Kidney epithelial cell (primary cell): ENCODE measurements at places on chromosomes 2 and 18. TPM values are rescaled to one million over a fixed set of nuclear protein-coding genes. Genes with fewer than 3 reads are reported as not detected.
A peak's percentile ranks its signal among the peaks of the same experiment; 100 is the strongest.

KCNE4 gene
- 0.07 and 0.25 TPM in 2 replicates for total RNA-seq

DNA sequence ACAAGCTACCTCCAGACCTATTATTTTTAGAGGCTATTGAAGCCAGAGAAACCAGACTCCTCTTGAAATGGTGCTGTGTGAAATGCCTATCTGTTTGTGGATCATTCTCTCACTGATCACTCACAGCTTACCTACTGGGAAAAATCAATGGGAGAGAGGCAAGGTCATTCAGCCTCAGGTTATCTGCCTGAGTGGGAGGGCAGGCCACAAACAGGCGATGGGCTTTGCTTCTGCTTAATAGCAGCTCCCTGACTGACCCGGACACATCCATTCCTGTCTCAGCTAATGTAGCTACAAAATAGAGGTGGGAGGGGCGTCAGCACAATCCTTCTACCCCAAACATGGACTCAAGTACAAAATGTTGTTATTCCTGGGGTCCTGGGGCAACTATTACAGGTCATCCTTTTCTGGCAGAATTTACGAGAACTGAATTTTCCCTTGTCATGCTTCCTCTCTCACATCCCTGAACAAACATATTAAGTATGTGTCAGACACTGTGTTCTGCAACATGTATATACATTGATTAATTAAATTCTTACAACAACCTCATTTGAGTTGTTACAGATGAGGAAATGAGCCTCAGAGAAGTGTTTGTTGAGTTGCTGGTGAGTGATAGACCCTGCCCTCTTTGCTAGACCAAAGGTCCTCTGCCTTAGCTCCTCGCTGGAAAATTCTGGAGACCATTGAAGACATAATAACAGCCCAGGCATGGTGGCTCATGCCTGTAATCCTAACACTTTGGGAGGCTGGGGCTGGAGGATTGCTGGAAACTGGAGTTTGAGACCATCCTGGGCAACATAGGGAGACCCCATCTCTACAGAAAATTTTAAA, 60.5 kb downstream of the CDK15 start:
- no peak for DNase-seq

DQX1 gene
- total RNA-seq = not detected in 2 replicates

DNA sequence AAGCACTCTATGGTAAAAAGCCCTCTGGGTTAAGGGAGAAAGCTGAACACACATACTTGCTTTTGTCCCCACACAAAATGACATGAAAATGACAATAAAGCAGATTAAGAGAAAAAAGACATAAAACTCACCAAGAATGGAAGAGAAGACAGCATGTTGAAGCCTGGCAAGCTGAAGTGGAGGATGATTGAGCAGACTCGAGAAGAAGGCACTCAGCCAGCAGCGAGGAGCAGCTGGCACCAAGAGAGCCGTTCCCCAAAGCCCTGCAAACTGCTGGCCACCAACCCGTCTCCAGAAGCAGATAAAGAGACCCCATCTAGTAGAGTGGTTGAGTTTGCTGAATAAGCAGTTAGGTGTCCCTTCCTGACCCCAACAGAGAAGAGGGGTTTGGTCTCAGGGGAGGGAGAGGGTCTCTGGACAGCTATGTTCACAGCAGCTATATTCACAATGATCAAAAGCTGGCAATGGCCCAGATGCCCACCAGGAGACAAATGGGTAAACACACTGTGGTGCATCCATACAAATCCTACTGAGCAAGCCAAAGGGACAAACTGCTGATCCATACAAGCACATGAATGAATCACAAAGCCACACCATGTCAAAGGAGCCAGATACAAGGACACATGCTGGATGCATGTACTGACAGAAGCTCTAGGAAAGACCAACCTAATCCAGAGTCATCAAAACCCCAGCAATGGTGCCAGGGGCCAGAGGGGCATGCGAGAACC, 36.9 kb downstream of the FAM168B start:
- no peak for DNase-seq

RUFY4 gene
- not detected in 2 replicates for total RNA-seq

GRCh38 chr2:240441326-240441992, 6.0 kb downstream of the GPC1 start:
- DNase-seq = no peak

- no peak for DNase-seq
Observed at GRCh38 chr2:113888641-113889470, 1.0 kb upstream of the ACTR3 start.

- DNase-seq = no peak
Observed at GRCh38 chr18:34492652-34493051, 217.4 kb upstream of the DTNA start.

OSR1 gene
- total RNA-seq = 0.04 TPM in 1 of 2 replicates, not detected in the other

DNA sequence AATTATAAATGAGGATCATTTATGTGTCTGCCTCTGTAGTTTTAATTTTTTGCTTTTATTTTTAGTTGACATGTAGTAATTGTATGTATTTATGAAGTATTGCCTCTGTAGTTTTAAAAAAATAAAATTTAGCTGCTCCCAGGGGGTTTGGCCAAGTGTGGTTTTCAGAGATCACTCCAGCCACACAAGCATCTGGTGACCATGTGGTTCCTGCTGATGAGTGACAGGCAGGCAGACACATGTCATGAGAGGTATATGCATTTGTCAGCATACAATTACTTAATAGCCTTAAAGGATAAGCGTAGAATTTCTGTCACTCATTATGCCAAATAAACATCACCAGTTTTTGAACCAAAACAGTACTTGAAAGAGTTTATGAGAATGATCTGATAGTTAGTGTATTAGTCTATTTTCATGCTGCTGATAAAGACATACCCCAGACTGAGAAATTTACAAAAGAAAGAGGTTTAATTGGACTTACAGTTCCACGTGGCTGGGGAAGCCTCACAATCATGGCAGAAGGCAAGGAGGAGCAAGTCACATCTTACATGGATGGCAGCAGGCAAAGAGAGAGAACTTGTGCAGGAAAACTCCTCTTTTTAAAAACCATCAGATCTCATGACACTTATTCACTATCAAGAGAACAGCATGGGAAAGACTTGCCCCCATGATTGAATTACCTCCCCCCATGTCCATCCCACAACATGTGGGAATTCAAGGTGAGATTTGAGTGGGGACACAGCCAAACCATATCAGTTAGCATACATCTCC, 29.6 kb downstream of the MREG start:
- DNase-seq = no peak

DNA sequence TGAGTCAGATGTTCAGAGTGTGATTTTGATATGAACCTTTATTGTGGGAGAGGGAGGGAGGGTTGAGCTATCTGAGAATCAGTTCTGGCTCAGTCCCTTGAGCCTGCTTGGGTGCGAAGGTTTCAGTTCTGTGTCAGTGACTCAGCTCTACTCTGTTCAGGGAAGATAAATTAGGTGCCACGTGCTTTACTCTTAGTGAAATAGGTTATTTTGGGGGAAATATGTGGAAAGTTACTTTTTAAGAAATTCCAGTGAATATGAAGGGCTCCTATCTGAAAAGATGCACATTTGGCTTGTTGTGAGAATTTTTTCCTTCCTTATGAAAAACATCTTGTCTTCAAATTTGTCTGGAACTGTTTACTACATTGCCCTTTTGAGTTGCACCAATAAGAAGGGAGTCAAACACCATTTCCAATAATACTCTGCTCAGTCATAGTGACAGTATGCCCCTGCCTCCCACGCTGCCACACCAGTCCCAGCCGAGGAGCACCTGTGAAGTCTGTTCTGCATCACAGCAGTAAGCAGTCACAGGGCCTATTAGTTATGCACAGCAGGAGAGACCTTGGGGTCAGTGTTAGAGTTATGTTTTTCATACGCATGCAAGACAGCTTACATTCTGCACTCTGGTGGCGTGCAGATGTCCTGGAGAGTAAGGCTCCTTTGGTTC, 32.8 kb upstream of the DNAH7 start:
- no peak for DNase-seq

DNA sequence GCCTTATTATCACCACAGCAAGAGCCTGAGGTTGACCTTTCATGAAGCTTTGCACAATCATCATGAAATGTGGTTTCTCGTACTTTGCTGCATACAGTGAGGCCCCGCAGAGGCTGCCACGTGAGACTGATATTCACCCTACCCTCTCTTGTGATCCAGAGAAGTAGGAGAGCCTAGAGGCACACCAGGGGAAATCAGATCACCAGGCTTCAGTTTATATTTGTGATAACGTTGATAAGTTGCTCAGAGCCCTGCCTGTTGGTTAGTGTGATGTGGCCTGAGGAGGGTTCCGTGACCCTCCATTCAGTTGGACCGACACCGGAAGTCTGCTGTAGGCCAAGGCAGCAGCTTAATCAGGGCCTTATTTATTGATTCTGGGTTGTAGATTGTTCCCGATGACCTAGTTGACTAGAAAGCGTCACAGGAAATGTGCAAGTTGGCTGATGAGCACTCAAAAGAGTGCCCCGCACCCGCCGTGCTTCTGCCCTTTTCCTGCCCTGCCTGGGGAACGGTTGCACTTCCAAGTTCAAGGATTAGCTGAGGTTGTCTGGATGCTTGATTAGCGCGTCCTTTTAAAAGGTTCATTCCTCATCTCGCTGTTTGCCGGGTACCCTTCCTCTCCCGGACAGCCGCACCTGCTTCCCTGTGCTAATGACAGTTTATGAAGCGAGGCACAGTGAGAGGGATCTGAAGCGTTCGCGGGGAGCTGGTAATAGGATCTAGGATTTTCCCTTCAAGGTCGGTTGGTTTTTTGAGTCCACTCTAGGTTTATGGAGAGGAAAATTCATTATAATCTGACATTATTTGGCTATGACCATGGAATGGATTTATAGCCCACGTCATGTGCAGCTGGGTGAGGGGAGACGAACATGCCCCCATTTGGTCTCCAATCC, 146.4 kb downstream of the SH3RF3 start:
- no peak for DNase-seq

INHBB gene
- total RNA-seq = 0.14 and 0.50 TPM in 2 replicates

SIX2 gene
- 0.27 and 0.96 TPM in 2 replicates for total RNA-seq

FRZB gene
- 0.17 TPM in 1 of 2 replicates, not detected in the other for total RNA-seq

PLEKHH2 gene
- total RNA-seq = 2.1 and 2.3 TPM in 2 replicates

DNA sequence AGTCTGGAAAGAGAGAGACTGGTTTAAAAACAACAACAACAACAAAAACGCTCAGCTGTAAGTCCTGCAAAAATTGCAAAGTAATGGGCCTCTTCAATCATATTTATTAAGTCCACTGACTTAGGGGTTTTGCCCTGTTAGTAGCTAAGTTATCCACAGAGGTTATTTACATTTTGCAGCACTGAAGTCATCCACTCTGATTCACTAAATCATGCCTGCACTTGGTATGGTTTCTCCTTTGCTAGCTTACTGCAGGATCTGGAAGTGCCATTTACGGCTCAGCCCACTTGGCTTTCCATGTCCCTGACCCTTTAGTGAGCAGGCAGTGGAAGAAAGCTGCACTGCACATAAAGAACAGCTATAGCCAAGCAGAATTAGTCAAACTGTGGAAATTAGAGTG, 484.4 kb downstream of the NRXN1 start:
- no peak for DNase-seq

TRIM43 gene
- total RNA-seq = not detected in 2 replicates

- no peak for DNase-seq
Observed at GRCh38 chr18:76212960-76213359, 282.1 kb downstream of the ZNF516 start.

DNA sequence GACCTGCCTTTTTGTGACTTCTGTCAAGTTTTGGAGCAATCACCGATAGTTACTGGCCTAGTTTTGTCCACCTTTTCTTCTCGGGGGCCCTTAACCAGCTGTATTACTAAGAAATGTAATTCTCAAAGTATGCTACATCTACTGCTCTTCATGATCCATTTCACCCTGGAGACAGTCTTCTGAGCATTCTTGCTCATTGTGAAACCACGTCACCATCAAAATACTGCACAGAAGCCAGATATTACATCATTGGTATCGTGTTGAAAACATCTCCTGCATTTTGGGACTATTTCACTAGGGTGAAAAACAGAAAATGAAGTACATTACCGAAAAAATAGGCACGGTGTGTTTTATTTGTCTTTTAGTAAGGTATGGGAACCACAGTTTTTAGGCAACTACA, 11.7 kb downstream of the LYPD6B start:
- no peak for DNase-seq

GRCh38 chr2:110675679-110676078, 2.2 kb downstream of the BUB1 start:
- no peak for DNase-seq

DNA sequence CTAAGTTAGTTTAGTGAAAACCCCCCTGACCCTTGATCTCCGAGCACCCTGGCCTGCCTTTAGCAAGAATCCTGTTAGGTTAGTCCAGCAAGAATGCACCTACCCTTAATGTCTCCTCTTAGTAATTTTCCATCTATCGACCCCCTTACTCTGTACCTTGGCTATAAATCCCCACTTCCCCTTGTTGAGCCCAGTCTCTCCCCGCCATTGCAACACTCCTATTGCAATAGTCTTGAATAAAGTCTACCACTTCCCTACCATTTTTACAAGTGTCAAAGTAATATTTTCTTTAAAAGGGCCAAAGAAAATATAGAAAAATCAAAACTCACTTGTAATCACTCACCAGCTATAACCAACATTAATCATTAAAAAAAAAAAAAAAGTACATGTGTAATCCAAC, 4.2 kb upstream of the ZBTB7C start:
- no peak for DNase-seq

DNA sequence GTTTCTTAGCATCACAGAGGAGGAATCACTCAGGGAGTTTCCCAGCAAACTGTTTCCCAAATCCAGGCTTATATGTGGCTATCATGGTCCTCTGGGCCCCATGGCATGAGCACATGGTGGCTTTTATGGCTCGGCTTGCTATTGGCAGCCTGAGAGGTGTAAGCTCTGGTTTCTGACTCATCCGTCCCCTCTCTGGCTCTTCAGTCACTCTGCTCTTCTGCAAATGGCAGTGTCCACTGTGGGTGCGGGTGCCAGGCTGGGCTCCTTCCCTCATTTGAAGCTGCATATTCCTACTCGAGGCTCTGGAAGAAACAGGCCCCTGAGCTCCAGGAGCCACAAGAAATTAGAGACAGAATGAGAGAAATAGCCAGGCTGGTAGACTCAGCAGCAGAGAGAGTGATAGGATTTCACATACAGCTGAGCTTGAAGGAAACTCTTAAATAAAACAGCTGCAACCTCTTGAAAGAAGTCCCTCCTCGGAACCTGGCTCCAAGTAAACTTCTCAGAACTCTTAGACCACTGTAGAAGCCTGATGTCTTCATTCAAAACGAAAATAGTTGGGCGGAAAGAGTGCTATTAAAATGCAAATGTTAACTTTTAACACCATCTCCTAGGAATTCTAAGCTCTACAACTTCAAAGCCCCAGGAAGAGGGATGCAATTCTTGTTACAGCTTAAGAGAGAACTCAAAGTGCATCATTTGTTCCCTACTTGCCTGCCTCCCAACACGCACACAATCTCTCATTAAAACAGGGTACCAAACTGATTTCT, 212.6 kb upstream of the SP5 start:
- DNase-seq = no peak

GCA gene
- total RNA-seq = 14.4 and 33.3 TPM in 2 replicates

GRCh38 chr2:63424329-63425078, 163.8 kb downstream of the WDPCP start:
- peak; percentile 2 for DNase-seq
